ENCODE measurements at places on chromosomes 13 and 19.
A peak's percentile ranks its signal among the peaks of the same experiment; 100 is the strongest.

- DNase-seq = no peak
These were observed 1139.7 kb upstream of the SPRY2 start for GRCh38 chr13:81480634-81481033.

- no peak for DNase-seq
These were observed 40.0 kb upstream of the CBY2 start for GRCh38 chr13:45662162-45662561.

DNA sequence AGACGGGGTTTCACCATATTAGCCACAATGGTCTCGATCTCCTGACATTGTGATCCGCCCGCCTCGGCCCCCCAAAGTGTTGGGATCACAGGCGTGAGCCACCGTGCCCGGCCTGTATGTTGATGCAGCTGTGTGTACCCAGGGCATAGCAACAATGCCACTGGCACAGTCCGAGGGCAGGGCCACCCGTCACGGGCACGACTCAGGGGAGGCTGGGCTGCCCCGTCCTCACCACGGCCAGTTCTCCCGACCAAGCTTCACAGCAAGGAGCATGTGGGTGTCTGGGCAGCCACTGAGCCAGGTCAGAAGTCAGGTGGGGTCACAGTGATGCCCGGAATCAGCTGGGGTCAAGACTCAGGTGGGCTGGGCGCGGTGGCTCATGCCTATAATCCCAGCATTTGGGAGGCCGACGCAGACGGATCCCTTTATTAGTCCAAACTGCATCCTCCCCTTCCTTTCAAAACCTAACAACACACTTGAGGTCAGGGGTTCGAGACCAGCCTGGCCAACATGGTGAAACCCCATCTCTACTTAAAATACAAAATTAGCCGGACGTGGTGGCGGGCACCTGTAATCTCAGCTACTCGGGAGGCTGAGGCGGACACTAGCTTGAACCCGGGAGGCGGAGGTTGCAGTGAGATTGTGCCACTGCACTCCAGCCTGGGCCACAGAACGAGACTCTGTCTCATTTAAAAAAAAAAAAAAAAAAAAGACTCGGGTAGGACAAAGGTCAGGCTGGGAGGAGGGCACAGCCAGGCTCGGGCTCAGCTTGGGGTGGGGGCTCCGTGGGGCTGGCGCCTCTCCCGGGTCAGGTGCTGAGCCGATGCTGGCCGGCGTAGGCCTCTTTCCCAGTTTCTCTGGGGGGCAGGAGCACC is 1.2 kb upstream of the CDC34 start:
- no peak for DNase-seq

- peak; percentile 92 for DNase-seq
These were observed 2.9 kb downstream of the CEBPG start for GRCh38 chr19:33376423-33376822.

DNA sequence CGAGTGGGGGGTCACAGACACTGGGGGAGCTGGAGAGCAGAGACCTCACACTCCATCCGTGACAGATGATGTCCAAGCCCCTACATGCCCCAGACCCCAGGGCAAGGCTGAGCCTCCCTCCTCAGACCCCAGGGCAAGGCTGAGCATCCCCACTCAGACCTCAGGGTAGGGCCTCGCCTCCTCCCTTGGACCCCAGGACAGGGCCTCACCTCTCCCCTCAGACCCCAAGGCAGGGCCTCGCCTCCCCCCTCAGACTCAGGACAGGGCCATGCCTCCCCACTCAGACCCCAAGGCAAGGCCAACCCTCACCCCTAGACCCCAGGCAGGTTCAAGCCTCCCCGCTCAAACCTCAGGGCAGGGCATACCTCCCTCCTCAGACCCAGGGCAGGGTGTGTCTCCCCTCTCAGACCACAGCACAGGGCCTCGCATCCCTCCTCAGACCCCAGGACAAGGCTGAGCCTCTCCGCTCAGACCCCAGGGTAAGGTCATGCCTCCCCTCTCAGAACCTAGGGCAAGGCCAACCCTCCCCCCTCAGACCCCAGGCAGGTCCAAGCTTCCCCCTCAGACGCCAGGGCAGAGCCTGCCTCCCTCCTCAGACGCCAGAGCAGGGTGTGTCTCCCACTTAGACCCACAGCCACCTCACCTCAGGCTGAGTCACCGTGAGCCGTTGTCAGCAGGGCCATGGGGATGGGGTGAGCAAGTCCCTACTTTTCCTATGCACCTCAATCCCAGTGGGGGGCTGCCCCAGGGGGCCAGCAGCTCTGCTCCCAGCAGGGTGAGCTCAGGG is 1.7 kb upstream of the S1PR4 start:
- DNase-seq = peak; percentile 87

DNA sequence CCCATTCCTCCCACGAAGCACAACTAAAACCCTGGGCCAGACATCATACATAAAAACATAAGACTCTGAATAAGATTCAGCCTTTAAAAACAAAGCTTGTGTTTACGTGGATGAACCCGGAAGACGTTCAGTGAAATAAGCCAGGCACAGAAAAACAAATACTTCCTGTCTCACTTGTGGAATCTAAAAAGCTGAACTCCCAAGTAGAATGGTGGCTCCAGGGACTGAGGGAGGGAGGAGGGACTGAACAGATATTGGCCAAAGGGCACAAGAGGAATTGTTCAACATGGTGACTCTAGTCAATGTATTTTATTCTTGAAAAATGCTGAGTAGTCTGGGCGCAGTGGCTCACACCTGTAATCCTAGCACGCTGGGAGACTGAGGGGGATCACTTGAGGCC is 35.7 kb upstream of the TPM4 start:
- no peak for DNase-seq

DNA sequence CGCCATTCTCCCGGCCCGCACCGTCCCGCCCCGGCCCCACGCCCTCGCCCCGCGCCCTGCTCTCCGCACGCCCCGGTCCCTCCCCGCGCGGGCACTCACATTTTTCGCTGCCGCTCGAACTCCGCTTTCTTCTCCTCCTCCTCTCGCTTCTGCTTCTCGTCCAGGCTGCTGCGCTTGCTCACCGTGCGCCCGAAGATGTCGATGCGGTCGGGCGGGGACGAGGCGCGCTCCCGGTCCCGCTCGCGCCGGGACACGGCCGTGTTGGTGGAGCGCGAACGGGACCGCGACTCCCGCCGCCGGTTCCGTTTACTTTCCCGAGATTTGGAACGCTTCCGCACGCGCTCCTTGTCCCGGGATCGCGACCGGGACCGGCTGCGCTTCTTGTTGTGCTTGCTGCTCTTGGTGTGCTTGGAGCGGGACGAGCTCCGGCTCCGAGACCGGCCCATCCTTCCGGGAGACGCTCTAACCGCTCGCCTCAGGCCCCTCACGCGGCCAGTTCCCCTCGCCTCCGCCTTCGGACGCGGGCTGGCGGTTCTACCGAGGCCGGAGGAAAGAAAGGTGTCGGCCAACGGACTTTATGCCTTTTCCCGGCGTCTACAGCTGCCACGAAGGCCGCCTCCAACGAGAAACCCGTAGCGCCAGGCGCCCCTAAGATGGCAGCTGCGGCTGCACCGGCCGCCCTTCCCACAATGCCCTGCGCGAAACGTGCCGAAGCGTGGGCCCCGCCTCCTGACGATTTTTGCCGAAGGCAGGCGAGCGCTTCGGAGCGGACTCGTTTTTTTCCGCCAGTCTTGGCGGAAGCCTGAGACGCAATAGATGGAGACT is at the start of gene ARGLU1:
ARGLU1 (minus strand) TSS at position 664 of the 825 bp plus-strand sequence; CDS start at position 446, 218 bp downstream.
- DNase-seq = peak; percentile 98

- no peak for DNase-seq
These were observed 9.2 kb downstream of the CCDC8 start for GRCh38 chr19:46404055-46404752.

DNA sequence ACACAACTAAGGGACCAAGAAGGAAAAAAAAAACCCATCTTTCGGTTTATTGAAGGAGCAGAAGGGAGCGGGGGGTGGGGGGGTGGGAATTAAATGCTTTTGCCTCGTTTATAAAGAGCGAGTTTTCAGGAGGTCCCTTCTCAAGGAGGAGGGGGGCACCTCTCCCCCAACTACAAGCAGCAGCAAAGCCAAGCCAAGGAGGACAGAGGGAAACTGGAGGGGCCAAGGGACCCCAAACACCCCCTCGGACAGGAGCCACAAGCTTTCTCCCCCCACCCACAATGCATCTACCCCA is 2.4 kb downstream of the IRF2BP1 start:
- DNase-seq = no peak

DNA sequence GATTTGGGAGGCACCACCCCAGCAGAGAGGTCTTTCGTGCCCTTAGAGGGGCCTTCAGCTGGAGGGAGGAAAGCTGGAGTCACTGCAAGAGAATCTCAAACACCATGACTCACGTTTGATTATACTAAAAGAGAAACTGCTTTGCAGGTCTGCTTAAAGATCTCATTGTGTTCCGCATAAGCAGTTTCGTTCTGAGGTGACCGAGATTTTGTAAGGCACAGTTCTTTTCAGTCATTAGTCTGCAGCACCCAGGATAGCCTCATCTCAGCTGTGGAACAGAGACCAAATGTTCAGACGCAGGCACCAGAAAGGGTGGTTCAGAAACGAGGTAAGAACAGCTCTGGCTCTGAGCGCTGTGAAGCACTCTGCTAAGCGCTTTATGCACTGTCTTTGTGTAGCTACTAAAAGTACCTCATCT is 71.2 kb upstream of the GTF3A start:
- DNase-seq = peak; percentile 61
